ENCODE measurements at places on chromosomes 7 and 10.

DNA sequence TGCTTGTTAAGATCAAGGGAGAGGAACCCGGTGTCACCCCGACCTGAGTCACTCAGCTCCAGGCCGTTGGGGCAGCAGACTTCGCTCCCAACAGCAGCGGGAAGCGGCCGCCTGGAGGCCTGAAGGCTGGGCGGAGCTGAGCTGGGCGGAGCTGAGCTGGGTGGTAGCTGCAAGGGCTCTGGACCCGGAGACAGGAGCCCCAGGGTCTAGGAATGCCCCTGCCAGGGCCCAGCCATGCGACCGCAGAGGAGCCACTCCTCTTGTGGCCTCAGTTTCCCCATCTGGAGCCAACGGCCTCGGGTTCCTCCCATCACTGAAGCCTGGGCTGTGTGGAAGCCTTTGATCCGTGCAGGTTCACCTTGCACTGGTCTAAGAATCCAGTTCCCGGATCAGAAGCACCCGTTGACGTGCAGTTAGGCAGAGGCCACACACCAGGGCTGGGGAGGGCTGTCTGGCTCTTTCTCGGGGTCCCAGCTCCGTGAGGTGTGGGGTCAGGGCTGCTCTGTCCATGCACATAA lies 21.9 kb upstream of the DPYSL4 start:
- no peak for DNase-seq

DNA sequence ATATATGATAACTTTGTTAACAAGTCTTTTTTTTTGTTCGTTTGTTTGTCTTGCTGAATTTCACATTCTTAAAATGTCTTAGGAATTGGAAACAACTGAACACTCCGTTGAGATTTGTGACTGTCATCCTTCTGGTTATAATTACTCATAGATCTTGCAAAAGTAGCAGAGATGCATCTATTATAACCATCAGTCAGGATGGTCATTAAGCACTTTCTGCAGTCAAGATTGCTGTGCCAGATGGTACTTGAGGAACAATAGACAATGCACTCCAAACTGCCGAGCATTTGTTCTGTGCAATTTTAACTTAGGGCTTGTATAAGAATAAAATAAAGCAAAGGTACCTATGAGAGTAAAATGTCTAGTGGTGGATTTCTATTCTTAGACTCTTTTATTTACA lies 710.1 kb upstream of the KCND2 start:
- no peak for DNase-seq

GRCh38 chr10:50951365-50951764 lies 65.9 kb upstream of the A1CF start:
- DNase-seq = no peak

GRCh38 chr10:10850214-10850613 lies 167.5 kb upstream of the CELF2 start:
- no peak for DNase-seq

- no peak for DNase-seq
Observed at GRCh38 chr7:36214608-36215456, 61.8 kb downstream of the EEPD1 start.

- no peak for DNase-seq
Observed at GRCh38 chr10:17368708-17369272, 85.6 kb downstream of the ST8SIA6 start.

- no peak for DNase-seq
Observed at GRCh38 chr10:68501691-68502090, 25.6 kb downstream of the SLC25A16 start.

DNA sequence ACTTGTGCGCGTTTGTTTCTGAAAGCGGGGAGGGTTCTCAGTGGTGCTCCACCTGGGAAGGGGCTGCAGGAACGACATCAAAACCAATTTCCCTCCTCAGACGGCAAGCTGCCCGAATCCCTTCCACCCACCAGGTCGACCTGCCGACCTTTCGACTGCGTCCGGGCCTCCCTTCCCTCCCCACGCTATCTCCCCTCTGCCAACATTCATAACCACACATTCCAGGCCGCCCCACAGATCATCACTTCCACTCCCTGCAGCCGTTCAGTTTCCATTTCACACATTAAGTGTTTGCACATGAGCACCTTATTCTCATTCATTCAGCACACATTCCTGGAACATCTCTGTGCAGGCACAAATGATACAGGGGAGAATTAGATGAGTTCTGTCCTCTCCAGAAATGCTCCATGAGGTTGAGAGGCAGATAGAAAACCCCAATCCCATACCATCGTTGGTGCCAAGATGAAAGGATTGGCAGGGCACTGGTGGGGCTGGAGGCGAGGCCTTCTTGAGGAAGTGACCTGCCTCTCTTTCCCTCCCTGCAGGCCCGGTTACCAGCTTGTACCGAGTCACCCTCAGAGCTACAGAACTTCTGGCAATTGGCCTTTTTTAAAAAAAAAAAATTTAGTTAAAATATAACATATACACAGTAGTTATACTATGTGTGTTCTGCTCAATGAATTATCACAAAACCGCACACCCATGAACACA lies 70.0 kb downstream of the MINDY4 start:
- no peak for DNase-seq

DNA sequence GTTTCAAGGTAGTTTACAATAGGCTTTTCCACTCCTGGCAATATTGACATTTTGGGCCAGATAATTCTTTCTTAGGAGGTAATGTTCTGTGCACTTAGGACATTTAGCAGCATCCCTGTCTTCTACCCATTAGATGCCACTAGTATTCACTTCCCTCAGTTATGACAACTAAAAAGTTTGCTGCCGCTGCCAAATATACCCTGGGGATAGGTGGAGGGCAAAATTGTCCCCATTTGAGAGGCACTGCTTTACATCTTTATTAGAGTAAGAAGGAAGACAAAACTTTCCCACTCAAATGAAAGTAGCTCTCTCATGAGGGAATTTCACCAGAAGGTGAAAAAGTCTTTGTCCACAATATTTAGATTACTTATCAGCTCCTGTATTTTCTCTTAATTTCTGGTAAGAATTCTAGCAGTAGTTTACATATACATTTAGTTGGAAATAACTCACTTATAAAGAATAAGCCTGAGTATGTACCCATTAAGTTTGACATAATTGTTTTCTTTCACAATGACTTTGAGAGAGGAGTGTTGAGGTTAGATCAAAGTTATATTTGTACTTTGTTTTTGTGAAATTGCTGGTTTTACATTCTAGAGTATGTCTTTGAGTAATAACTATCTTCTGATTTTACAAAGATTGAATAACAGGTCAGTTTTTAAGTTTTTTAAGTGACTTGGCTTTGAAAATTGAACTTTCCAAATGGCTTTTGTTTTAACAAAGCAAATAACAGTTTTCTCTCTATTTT lies 46.0 kb downstream of the HELLS start:
- DNase-seq = no peak

DNA sequence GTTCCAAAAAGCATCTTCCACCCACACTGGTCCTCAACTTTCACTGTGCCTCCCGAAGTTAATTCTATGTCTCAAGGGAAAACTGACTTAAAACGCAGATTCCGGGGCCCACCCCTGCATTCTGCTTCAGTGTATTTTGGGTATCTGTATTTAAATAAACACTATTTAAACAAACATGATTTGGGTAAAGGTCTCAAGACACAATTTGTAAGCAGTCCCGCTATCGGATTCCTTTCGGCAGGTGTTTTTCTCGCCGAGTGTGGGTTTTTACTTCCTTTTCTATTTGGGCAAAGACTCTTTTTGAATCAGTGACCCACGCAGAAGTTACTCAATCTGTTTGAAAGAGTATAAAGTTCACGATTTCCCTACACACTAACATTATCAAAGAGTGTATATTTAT lies 1.2 kb downstream of the PDIA4 start:
- DNase-seq = no peak

Data from activated naive CD8-positive, alpha-beta T cell treated with anti-CD3 and anti-CD28 coated beads, Interleukin-2, amount 50 U/mL, for 16 hours (primary cell).